PC-3 (cell line): ENCODE measurements at places on chromosomes 3 and 15.

DNA sequence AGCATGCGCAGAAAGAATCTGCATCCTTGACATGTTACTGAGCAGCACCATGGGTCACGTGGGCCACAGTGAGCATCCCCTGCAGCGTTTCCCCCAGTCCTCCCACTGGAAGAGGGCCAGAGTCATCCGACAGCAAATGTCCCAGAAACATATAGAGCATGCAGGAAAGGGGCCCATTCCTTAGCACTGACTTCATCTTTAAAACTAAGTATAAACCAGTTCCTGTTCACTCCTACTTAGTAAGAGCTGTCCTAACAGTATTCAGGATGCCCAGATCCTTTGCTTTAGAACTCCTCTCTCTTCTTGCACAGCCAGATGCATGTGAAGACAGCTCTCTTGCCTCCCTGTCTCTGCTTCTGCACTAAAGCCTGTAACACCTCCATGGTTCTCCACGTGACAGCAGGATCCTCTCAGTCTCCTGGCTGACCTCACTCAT lies 79.3 kb upstream of the OXTR start:
- peak; percentile 29 for DNase-seq

- peak; percentile 92 for DNase-seq
Measured at GRCh38 chr3:12476238-12476897, 7.9 kb upstream of the TSEN2 start.

GRCh38 chr15:69161079-69161877 lies 843 bp downstream of the GLCE start:
- peak; percentile 13 for DNase-seq

DNA sequence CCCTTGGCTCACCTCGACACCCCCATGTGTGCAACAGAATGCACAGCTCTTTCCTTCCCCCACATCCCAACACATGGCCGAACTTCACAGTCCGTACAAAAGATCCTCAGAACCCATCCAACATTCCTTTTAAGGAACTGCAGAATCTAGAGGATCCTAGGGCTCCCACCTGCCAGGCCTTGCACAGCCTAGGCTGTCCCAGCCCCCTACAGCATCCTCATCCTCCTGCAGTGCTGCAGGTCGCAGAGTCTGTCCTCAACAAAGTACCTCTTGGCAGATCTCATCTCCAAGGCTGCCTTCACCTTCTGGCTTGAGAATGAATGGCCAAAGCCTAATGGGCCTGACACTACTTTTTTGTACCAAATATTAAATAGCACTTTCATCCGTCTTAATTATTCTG lies 19.8 kb downstream of the PRR23E start:
- DNase-seq, result no peak

GRCh38 chr15:80154336-80154735 lies 1.5 kb downstream of the FAH start:
- no peak for DNase-seq

GRCh38 chr15:98083203-98083910 lies 122.9 kb downstream of the ARRDC4 start:
- no peak for DNase-seq

DNA sequence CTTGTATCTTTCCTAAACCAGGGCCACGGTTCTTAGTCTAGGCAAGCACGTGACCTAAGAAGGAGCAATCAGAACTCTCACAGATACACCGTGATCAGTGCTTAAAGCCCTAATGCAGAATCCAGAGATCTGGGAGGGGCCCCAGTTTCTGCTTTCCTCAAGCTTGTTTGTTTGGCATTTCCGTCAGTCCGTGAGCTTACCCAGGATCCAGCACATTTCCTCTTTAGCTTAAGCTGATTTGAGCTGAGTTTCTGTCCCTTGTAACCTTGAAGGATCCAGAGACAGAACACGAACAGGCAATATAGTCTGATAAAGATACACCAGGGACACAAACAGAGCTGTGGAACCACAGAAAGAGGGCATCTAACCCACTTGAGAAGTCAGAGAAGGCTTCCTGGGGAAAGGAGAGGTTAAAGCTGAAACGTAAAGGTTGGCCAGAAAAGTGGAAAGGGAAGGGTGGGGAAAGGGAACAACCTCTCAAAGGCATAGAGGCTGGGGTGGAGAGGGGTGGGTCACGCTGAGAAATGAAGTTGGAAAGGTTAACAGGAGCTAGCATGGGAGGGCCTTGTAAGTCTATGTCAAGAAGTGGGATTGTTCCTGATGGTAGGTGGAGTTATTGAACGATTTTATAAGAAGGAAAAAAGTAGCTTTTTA lies 42.1 kb upstream of the RARB start:
- no peak for DNase-seq
